ENCODE measurements at places on chromosomes 4 and X. TPM values are rescaled to one million over a fixed set of nuclear protein-coding genes. Genes with fewer than 3 reads are reported as not detected.

DNA sequence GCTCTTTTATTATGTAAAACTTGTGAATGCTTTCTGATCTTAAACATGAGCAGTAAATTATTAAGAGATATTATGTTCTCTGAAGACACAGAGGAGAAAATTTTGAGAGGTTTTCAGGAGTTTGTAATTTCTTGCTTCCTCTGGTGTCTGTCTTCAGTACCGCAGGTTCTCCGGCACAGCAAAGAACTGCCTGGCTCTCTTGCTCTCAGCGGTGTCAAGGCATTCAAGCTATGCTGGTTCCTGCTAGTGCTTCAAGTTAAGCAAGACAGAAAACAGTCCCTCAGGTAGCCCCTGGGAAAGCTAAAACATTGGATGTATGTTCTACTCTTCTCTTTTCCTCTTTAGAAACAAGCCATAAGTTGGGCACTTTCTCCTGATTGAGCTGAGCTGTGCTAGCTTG is 120.2 kb upstream of the CENPE start:
- no peak for DNase-seq

GRCh38 chr4:151804821-151805220 is 44.0 kb upstream of the GATB start:
- no peak for DNase-seq

TEC gene
- 6.6 TPM for total RNA-seq

DNA sequence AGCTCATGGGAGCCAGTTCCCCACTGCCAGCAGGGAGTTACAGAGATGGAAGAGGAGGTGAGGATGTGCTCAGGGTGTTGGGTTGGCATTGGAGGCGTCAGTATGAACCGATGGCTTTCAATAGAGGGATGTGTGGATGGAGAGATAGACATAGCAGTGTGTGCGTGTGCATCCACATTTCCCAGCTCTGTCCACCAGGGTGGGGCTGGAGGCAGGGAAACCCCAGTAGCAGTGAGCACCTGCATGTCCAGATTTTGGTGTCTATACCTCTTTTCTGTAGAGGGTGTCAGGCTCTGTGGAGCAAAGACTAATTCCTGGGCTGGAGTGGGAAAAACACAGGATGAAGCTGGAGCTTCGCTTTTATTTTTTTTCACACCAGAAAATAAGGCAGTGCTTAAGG is 37.2 kb upstream of the HGFAC start:
- DNase-seq = no peak

GRCh38 chr4:173139561-173139960 is 29.1 kb upstream of the GALNT7 start:
- DNase-seq = no peak

- peak; percentile 42 for DNase-seq
Measured at GRCh38 chr4:14428125-14428524, 574.2 kb upstream of the CPEB2 start.

MXD4 gene
- total RNA-seq = 37.0 TPM

SPANXC gene
- total RNA-seq = 13.5 TPM

DNA sequence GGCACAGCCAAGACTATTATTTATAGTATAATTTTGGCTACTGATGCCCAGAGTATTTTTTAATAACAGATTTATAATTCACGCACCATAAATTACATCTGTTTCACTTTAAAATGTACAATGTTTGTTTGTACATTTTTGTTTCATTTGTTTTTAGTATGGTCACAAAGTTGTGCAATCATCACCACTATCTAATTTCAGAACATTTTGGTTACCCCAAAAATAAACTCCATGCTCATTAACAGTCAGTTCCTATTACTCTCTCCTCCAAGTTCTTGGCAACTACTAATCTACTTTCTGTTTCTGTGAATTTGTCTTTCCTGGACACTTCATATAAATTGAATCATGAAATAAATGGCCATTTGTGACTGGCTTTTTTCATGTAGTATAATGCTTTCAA is 176.7 kb downstream of the SH3BGRL start:
- DNase-seq = no peak

CISD2 gene
- total RNA-seq = 26.9 TPM

- peak; percentile 58 for DNase-seq
Measured at GRCh38 chr4:41257257-41257901, 651 bp downstream of the UCHL1 start.

TMEM131L gene
- 6.0 TPM for total RNA-seq

- DNase-seq = no peak
Measured at GRCh38 chr4:8578717-8579116, 1.5 kb upstream of the GPR78 start.

GLRA3 gene
- 0.39 TPM for total RNA-seq

AMBN gene
- total RNA-seq = not detected

DNA sequence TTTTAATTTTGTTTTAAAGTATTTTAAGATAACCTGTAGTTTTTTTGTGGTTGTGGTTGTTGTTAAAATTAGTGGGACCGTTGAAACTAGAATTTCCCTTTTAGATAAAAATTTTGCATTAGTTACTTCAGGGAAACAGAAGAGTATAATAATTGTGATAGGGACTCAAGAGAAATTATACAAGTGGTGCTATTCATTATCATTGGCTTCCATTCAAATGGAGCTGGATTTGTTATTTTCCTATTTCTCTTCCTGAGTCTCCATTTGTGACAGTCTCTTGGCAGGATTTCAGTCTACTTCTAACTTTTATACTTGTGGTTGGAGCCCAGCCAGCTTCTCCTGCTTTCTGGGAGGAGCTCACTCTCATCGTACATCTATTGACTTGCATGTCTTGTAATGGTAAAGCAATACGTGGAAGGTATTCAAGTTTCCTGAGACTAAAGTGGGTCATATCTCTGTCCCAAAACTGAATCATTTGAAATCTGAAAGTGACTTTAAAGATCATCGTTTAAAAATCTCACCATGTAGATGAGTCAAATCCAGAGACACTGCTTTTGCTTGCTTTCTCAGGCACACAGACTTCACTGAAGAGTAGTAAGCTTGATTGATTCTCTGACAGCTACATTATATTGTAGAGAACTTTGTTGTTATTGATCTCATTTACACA is 155.8 kb downstream of the RPA4 start:
- DNase-seq = no peak

- peak; percentile 93 for DNase-seq
Measured at GRCh38 chr4:1998296-1998695, 10.5 kb downstream of the NELFA start.

- no peak for DNase-seq
Measured at GRCh38 chr4:7910952-7911578, 28.6 kb downstream of the AFAP1 start.

GRCh38 chrX:150074175-150074574 is 135.9 kb upstream of the EOLA2 start:
- no peak for DNase-seq

DNA sequence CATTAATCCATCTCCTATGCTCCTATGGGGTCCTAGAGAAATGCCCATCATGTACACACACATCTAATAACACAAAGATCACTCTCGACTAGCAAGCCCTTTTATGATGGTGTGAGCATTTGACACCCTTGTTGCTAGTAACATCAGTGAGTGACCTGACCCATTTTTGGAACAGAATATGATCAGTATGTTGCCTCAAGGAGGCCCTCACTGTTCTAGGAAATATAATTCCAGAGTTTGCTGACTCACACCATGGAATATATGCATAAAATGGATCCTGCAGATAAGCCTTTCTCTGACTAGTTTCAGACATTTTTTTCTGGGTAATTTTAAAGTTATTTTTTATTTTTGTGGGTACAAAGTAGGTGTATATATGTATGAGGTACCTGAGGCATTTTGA is 121.8 kb downstream of the AR start:
- DNase-seq = no peak

- DNase-seq = no peak
Measured at GRCh38 chrX:12947545-12948235, 27.2 kb upstream of the TMSB4X start.

PRDM8 gene
- total RNA-seq = 0.88 TPM

GRCh38 chr4:83772685-83773084 is 236.8 kb downstream of the GPAT3 start:
- no peak for DNase-seq

GRCh38 chr4:78684325-78685079 is 91.6 kb upstream of the BMP2K start:
- DNase-seq = no peak

VEGFC gene
- total RNA-seq = 8.8 TPM

- no peak for DNase-seq
Measured at GRCh38 chr4:5988086-5988845, 30.0 kb downstream of the C4orf50 start.

NAT8L gene
- total RNA-seq = 2.1 TPM

- DNase-seq = no peak
Measured at GRCh38 chr4:151532001-151532708, 123.2 kb downstream of the FHIP1A start.

NWD2 gene
- not detected for total RNA-seq

- peak; percentile 80 for DNase-seq
Measured at GRCh38 chrX:136525738-136526606, 6.0 kb upstream of the VGLL1 start.

ASMT gene
- total RNA-seq = not detected

TMEM35A gene
- not detected for total RNA-seq

- no peak for DNase-seq
Measured at GRCh38 chr4:89836031-89836745, 773 bp downstream of the SNCA start.

DNA sequence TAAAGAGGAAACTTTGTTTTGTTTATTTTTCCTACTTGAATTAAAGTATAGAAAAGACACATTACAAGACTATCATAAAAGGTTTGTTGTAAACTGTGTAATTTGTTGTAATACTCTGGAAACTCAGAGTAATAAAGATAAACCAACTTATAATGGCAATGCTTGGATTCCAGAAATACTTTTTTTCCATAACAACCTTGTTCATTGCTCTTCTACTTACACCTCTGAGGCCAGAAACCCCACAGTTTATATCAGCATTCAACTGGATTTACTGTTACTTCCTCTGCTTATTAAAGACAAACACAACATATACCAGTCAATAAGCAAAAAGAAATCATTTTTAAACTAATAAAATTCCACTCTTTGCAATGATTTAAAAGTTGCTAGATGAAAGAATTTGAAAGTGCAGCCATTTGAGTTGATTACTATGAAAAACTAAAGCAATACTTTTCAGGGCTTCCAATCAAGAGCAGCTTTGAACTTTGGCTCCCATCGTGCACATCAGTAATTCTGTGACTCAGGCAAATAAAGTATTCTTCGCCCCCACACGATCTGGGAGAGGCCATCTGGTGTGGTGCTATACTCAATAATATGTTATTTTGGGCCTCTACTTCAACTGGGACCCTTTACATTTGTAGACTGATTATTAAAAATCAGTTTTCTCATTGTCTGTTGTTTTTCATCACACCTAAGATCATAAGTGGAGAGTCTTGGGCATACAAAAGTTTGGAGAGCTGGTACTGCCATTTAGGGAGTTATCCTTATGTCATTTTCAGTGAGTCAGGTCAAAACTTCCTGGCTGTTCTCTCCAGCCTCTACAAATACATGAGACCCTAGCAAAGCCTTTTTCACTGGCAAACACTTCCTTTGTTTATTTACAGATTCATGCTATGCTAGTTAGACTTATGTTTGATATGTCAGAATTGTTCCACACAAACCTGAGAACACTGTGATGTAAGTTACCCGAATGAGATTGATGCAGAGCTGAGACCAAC is 20.5 kb downstream of the DDIT4L start:
- no peak for DNase-seq

GRCh38 chr4:3483471-3483921 is 20.4 kb downstream of the DOK7 start:
- DNase-seq = no peak

DNA sequence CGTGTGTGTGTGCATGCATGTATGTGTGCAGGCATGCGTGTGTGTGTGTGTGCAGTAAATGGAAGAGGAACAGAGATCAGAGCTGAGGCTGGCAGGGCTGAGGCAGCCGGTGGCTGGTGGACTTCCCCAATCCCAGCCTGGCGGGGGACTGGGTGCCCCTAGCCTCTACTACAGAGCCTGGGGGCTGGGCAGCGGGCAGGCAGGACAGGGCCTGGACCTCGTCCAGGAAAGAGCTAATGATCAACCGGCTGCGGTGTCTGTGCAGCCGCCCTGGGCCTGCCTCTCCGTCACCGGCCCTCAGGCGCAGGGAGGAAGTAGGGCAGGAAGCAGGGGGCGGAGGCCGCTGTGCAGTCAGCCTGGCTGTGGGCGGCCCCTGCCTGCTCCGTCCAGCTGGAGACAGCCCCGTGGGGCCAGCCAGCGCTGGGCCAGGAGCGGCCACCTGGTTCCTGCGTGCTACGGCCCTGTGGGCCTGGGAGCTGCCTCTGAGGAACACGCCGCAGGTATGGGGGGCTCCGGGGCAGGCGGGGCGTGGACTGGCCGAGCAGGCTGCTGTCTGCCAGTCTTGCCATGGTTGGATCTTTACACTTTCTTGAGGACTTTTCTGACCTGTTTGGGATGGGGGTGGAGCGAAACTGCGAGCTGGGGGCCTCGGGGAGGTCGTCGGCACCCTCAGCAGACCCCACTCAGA is at the start of gene SH3TC1:
Gene SH3TC1, plus strand, starts transcription at position 385 of the 688 bp plus-strand sequence. CDS start 5,905 bp downstream, outside the sequence.
- DNase-seq = peak; percentile 88

MGARP gene
- total RNA-seq = not detected

SLC10A4 gene
- total RNA-seq = not detected

RAB9B gene
- not detected for total RNA-seq

DNA sequence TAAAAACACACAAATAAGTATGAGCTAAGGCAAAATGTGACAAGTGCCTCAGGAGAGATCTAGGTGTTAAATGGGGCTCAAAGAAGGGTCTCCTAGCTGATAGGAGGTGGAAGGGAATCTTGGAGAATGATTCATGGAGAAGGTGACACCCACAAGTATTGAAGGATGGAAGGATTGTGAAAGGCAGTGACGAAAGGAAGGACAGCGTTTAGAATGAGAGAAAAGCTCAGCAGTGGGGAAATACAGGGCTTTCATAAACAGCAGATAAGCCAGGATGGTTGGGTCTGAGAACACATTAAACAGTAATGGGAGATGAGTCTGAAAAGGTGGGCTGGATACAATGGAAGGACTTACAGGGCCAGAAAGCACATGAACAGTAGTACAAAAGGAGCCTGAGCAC is 11.5 kb downstream of the ANXA5 start:
- no peak for DNase-seq

DNA sequence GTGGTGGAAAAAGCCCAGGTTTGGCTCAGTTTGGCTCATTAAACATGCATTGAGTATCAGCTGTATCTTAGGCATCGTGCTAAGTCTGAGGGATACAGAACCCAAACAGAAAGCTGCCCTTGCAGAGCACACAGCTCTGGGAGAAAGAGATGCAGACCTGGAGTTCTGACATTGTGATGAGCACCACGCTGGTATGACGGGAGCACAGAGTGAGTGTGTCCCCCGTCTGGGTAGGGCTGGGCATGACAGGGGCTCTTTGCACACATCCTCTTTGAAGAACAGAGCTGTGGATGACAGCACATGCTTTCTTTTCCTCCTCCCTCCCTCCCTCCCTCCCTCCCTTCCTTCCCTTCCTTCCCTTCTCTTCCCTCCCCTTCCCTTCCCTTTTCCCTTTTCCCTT is 52.2 kb downstream of the CLCN4 start:
- no peak for DNase-seq

RRAGB gene
- 18.6 TPM for total RNA-seq

DNA sequence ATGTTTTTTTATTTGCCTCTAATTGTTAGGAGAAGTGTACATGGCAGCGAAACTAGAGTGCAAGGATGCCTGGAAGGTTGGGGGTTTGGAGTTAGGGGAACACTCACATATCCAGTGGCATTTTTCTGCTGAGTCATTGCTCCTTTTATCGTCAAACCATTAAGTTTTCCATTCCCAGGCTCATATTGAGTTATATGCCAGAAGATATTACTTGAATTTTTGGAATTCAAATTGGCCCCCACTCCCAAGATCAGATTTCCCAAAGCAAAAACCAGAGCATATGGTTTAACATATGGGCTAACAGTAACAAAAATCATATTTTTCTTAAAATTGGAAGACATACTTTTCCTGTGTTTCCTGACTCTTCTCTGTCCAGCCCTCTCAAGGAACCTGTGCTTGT is 152.7 kb downstream of the FSTL5 start:
- DNase-seq = no peak

DMP1 gene
- not detected for total RNA-seq
